K562 (cell line): ENCODE measurements at places on chromosomes 6 and 20.

DNA sequence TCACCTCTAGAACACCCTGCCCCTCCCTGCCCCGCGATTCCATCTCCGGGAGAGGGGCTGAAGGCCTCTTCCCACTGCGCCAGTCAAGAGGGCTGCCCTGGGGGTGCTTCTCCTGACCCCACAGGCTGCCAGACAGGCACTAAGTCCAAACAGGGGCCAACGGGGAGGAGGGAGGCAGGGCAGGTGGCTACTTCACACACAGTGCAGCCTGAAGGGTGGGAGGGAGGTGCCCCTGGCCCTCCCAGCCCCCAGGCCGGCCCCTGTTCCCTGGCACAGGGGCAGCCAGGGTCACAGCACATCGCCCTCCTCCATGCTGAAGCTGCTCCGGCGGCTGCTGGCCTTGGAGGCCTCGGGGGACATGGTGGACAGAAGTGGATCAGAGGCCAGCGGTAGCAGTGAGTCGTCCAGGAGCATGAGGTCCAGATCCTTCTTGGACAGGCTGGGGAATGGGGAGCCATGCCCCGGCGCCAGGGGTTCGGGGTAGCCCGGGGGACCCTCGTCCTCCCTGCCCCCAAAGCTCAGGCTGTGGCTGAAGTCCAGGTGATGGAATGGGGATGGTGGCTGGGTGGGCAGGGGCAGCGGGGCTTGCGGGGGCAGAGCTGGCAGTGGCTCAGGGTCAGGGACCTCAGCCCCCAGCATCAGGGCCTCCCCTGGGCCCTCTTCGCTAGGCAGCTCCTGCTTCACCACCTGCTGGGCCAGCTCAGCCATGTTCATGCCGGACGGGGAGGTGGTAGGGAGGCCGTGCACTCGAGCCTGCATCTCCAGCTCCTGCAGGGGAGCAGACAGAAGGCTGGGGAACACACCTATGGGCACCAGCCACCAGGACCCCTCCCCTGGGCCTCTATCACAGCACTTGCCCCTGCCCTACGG, 46.3 kb downstream of the MDFI start:
- DNase-seq = no peak

DNA sequence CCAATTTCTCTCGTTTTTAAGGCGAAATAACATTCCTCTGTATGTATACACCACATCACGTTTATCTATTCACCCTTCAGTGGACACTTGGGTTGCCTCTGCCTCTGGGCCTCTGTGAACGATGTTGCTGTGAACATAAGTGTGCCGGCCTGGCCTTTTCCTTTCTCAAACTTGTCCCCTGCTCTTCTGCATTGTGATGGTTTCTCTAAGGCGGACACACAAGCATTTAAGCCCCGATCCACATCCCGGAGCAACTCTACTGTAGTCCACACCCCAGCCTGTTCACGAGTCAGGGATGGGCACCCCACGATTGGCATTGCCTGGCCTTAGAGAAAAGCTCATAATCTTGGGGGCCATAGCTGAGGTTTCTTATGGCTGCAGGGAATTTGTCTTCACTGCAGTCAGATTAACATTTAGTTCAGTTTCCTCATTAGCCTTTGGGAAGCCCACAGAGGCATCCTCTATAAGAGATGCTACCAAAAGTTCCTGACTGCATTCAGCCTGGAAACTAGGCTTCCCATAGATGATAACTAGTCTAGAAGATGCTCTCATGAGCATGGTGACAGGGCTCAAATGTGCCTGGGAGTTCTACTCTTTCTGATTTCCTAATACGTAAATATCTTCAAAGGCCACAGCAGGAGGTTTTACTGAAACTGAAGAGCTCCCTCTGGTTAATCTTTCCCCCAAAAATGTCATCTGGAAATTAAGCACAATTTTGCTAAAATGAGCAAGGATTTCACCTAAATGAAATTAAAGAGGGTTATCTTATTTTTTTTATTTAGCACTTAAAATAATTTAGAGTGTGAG, 762 bp downstream of the ZC3H12D start:
- DNase-seq = no peak

- no peak for DNase-seq
These were observed 629.1 kb upstream of the EYS start for GRCh38 chr6:66336176-66336575.

- DNase-seq = no peak
These were observed 74.1 kb downstream of the TPBG start for GRCh38 chr6:82437701-82438100.

DNA sequence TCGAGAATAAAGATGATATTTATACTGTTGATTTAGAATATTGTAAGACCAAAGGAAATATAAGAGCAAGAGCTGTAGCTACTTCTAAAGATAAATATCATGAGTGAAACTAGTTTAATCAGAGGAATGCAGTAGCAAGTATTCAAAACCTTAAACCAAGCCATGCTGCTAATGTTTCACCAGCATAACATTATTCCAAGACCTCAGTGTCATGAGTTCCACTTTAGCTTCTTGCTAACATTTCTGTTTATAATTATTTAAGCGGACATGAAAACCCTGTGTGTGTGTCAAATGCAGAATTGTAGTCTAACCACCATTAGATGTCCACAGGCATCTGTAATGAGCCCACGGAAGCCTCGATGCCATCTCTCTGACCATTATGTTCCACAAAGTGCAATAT, 752.6 kb upstream of the MARCKS start:
- no peak for DNase-seq
